ENCODE measurements at places on chromosomes 1 and 21.

- DNase-seq, result no peak
Observed at GRCh38 chr1:55735106-55735505, 519.9 kb upstream of the USP24 start.

GRCh38 chr1:78561856-78562255 lies 58.4 kb upstream of the IFI44L start:
- DNase-seq, result no peak

GRCh38 chr21:43645136-43645891 lies 14.0 kb downstream of the HSF2BP start:
- peak; percentile 93 for DNase-seq

- no peak for DNase-seq
Observed at GRCh38 chr1:1080122-1080757, 6.1 kb upstream of the RNF223 start.

GRCh38 chr1:117029685-117030084 lies 28.1 kb downstream of the CD101 start:
- no peak for DNase-seq

DNA sequence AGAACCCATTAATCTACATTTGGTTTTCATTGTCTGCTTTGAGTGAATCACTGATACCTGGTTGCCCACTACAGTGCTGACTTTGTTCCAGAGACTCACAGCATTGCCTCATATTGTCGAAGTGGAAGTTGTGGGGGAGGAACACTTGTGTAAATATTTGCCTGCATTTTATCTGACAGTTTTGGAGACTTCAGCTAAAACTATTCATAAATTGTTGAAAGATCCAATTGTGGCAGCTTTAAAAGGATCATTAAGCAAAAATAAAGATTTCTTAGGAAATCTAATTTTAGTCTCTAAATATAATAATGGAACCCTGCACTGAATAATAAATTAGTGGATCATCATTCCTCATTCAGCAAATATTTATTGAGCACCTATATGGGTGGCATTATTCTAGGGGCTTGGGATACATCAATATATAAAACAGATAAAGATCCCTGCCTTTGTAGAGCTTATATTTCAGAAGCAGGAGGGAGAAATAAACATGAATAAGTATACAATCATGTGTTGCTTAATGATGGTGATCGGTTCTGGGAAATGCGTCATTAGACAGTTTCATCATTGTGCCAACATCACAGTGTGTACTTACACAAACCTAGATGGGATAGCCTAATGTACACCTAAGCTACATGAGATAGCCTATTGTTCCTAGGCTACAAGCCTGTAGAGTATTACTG lies 73.5 kb downstream of the OSBPL9 start:
- peak; percentile 54 for DNase-seq

GRCh38 chr1:1183221-1183747 lies 9.6 kb downstream of the TTLL10 start:
- DNase-seq, result no peak

DNA sequence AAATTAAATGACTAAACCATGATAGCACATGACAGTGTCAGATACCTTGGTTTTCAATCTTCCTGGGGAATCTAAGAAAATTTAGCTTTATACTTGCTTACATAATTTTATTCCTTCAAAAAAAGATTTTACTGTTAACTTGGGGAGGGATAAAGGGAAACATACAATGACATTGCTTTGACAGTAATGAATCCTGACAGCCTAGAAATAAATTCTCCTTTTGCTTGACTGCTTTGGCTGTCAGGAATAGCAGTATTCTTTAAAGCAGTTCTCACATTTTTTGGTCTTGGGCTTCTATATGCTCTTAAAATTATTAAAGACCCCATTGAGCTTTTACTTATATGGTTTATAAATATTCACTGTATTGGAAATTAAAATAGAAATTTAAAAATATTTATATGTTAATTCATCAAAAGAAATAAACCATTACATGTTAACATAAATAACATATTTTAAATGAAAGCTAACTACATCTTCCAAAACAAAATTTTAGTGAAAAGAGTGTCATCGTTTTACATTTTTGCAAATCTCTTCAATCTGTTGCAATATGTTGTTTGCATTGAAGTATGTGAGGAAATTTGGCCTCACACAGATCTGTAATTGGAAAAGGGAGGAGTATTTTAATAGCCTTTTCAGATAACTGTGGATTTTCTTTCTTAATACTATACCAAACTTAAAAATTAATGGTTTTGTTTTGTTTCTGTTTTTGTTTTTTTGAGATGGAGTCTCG lies 16.1 kb downstream of the EPHX4 start:
- DNase-seq, result no peak

DNA sequence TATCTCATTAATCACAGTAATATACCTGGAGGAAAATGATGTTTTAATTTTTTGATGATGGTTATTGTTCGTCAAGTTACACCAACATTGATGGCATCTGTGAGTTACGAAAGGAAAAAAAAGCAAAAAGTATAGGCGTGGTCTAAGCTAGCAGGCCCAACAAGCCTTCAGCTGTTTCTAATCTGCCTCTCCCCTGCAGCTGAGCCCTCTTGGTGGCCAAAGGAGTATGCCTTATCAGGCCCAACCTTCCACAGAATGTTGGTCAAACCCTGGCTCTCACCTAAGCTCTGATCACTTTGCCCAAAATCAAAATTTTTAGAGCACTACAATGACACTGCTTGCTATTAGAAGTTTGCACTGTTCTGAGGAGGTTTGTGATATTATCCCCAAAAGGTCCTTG lies 4.9 kb downstream of the C1orf105 start:
- DNase-seq, result no peak

GRCh38 chr1:84272401-84272800 lies 29.1 kb upstream of the SAMD13 start:
- no peak for DNase-seq

GRCh38 chr1:118589238-118589846 lies 398.8 kb downstream of the TBX15 start:
- DNase-seq, result no peak

DNA sequence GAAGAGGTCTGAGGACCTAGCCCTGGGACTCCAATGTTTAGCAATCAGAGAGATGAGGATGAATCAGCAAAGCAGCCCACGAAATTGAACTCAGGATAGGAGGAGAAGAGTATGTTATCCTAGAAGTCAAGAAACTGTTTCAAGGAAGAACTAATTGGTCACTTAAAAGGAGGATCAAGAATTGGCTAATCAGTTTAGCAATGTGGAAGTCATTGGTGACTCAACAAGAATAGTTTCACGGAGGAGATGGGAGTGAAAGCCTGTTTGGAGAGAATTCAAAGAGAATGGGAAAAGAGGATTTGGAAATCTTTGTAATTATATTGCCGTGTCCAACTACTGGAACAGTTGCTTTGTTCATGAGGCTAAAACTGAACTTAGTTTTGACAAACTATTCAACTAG lies 7.4 kb downstream of the HMCN1 start:
- DNase-seq, result peak; percentile 2

DNA sequence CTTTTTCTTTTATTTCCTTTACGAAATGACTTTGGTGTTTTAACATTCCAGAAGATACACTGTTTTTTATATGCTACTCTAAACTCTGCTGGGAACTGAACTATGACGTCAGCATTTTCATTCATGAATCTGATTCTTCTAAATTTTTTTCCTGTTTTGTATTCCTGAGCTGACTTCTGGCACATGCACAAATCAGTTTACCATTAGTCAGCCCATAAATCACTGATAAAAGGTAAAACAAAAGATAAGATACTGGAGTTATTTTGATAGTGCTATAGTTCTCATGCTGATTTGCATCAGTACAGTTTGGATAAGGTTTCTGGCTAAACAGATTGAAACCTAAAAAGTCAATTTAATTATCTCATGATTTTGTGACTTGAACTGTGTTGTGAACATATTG lies 10.4 kb downstream of the CAMTA1 start:
- DNase-seq, result no peak

GRCh38 chr1:155913969-155914757 lies 3.0 kb upstream of the RIT1 start:
- no peak for DNase-seq

DNA sequence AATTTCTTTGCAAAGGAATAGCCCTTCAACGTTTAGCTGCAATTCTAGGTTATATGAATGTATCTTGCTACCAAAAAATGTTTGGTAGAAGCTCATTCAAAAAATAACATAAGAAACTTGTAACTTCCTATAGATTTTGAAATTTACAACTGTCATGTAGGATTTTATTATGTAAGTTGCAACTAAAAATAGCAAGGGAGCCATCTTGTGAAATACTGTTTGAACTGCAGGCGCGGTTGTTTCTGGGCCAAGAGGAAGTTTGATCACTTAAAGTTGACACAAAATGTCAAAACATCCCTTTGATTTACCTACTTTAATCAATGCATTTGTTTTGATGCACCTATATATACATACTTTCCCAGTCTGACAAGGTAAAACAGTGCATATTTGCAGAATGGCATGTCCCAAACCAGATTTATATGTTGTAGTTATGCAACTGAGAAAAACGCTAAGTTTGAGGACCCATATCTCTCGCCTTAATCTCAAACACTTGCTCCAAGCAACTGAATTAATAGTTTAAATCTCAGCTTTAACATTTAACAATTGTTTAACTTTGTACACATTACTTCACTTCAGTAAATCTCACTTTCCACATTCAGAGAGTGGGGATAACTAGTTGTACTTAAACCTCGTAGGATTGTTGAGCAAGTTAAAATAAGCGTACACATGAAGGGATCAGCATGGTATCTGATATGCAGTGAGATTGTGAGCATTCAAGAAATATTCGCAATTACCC lies 63.9 kb downstream of the KCNK2 start:
- DNase-seq, result peak; percentile 58

DNA sequence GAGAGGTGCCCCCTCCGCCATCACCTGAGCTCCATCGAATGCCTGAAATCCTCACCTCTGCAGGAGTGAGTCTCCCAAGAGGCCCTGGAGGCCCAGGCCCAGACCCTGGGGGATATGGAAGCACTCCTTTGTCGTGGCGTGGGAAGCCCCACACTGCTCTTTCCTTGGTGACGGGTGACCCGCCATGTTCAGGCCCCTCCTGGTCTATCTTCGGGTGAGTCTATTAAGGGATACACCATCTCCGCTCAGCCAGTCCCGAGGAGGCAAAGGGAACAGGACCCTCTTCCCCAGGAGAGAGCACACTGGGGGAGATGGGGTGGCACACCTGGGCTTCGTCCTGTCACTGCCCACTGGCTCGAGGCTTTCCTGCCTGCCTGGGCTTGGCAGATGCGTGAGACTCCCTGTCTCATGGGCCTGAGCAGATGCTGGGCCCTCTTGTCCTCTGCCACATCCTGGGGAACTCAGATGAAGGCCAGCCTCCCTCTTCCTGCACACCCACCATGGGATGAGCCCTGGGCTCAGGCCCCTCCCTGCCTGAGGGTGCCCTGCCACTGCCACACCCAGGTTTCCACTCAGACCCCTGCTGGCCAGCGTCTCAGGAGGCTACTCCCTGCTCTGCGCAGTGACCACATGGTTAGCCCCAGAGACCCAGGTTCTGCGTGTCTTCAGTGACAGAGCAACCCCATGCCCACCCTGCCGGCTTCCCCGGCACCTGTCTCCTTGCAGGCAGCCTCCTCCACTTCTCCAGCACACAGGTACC lies 3.8 kb upstream of the NPHP4 start:
- no peak for DNase-seq

- DNase-seq, result peak; percentile 36
Observed at GRCh38 chr1:84298684-84299535, 2.6 kb upstream of the SAMD13 start.

- DNase-seq, result no peak
Observed at GRCh38 chr1:171833091-171833825, 8.0 kb upstream of the DNM3 start.

DNA sequence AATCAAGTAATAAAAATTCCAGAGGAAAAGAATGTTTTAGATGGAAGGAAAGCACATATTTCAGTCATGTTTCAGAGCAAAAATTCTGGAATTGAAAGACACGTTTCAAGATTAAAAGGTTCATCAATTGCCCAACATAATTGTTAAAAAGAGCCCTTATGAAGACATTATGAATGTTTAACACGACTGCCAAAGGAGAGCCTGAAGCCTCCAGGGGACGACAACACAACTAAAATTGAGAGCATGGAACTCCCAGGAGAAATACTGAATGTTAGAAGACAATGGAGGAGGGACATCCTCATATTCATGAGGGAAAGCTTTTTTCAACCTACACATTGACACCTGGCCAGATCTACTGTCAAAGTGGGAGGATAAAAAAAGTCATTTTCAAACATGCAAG lies 16.0 kb downstream of the OR2T11 start:
- peak; percentile 80 for DNase-seq

DNA sequence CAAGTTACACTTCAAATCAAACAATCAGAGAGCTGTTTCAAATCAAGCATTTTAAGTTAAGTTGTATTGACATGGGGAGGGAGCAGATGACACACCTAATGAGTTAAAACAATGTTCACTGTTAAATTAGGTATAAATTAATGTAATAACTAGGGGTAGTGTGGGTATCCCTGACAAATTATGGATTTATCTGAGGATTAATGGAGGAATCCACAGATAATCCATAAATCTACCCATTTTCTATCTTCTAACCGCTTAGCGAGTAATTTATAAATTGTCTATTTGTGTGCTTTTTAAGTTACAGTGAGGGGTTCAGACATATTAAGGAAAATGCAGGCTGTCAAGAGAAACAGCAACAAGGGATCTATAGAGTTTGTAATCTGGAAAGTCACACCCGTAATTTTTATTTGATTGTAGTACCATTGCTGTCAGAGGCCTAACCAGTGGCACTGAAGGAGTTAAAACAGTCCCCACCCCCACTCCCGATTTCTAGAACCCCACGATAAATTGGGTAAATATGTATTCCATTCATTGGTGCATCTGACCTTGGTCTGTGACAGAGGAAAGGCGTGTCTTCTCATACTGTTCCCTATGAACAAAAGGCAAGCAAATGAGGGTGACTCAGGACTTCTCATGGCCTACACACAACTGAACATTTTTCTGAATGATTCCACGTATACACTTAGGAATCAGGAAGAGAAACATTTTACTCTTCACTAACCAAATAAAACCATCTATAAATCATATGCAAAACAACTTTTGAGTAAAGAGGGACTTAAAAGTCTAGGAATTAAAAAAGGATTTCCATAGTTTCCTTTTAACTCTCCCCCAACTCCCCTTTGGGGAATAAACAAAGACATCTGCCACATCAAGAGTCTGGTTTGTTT lies 7.4 kb downstream of the IRF2BP2 start:
- peak; percentile 76 for DNase-seq

- no peak for DNase-seq
Observed at GRCh38 chr1:170030212-170030611, 44.3 kb downstream of the KIFAP3 start.
